ENCODE measurements at places on chromosomes 11 and 22. TPM values are rescaled to one million over a fixed set of nuclear protein-coding genes. Genes with fewer than 3 reads are reported as not detected.

GRCh38 chr22:41562461-41562860 lies 1.7 kb downstream of the CSDC2 start:
- no peak for DNase-seq

GRCh38 chr11:47185305-47186075 lies 744 bp downstream of the PACSIN3 start:
- peak; percentile 59 for DNase-seq

DNA sequence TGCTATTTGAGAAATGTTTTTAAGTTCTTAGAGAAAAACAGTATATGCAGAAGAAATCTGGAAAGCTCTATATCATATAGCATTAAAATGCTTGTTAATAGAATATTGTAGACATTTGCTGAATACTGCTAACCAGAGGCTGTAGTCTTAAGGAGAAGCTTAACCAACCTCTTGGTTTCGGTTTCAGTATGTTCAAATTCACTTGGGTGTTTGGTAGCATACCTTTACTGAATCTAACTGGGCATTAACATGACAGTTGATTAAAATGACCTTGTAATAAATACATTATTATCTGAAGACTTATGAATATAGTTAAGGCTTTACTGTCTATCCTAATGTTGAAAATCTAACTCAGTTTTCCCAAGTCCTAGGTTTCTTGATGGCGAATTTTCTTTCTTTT lies 5.4 kb downstream of the PCF11 start:
- no peak for DNase-seq

DNA sequence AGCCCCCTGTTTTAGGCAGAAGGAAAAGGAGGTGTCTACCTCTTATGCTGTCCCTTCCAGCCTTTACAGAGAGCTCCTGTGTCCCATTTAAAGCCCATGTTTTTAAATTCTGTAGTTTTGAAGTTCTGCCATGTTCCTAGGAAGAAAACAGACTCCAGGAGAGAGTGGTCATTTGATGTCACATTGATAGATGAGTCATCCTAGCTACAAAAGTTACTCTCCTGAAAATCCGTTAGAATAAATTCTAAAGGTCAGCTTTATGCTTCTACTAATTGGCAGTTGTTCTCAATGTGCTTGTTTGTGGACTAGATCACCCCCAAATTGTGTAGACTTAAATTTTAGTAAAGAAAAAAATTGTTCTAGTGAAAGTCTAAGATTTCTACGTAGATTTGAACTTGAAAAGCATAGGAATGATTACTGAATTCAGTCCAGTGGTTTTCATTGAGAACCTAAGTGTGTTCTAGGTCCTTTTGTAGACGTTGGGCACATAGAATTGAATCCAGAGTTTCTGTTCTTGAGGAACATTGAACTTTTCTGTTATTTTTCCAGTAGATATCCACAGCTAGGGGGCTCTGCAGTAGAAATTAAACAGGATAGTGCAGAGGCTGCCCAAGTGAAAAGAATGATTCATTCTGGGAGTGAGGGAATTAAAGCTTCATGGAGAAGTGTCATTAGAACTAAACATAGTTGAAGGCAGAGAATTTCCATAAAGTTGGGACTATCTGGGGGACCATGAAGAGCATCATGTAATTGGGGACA lies 140.6 kb upstream of the RASSF10 start:
- no peak for DNase-seq

GRCh38 chr11:3833449-3833848 lies 7.3 kb downstream of the RHOG start:
- no peak for DNase-seq

DNA sequence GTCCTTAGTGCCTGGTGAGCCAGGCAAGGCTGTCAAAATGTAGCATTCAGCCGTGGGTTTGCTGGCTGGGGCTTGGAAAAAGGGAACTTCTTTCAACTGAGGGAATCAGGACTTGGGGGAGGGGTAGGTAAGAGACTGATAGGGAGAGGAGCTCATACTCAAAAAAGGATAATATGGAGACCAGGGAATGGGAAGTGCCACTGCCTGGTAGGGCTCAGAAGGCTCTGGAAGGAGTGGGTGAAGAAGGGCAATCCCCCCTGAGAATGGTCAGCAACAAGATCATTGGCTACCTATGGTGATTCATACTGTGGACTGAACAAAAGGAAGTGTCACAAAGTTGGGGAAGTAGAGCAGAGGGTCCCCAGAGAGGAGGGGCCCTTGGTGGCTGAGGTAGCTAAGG lies 1.9 kb downstream of the CNGA4 start:
- DNase-seq = no peak

DNA sequence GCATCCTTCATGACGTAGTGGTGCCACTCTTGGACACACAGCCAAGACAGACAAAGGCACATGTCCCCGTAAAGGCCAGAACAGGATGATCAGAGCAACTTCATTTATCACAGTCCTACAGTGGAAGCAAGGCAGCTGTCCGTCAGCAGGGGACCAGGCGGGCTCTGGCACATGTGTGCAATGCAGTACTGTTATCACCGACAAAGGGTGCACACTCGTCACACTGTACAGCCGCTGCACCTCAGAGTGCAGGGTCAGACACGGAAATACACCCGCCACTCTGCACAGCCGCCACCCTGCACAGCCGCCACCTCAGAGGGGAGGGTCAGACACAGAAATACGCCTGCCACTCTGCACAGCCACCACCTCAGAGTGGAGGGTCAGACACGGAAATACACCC lies 13.4 kb upstream of the IL17REL start:
- no peak for DNase-seq

GRCh38 chr11:36155770-36156160 lies 133.5 kb downstream of the COMMD9 start:
- DNase-seq = no peak

- DNase-seq = no peak
Observed at GRCh38 chr11:128985880-128986279, 43.2 kb upstream of the TP53AIP1 start.

DNA sequence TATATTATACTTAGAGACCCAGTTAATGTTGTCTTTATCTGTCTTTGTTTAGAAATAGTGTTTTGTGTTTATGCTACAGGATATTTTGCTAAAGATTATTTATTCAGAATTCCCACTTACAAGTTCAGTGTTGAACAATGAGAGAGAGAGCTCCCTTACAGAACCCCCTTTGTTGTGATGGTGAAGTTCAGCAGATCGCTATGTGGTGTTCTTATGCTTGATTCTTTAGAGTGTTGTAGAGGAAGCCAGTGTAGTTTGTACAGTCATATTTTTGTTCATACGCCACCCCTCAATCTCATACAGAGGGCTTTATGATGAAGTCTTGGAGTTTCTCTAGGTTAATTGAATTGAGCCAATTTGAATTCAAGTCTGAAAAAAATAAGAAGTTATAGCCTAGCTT lies 150.2 kb downstream of the TMEM135 start:
- DNase-seq = no peak

DNA sequence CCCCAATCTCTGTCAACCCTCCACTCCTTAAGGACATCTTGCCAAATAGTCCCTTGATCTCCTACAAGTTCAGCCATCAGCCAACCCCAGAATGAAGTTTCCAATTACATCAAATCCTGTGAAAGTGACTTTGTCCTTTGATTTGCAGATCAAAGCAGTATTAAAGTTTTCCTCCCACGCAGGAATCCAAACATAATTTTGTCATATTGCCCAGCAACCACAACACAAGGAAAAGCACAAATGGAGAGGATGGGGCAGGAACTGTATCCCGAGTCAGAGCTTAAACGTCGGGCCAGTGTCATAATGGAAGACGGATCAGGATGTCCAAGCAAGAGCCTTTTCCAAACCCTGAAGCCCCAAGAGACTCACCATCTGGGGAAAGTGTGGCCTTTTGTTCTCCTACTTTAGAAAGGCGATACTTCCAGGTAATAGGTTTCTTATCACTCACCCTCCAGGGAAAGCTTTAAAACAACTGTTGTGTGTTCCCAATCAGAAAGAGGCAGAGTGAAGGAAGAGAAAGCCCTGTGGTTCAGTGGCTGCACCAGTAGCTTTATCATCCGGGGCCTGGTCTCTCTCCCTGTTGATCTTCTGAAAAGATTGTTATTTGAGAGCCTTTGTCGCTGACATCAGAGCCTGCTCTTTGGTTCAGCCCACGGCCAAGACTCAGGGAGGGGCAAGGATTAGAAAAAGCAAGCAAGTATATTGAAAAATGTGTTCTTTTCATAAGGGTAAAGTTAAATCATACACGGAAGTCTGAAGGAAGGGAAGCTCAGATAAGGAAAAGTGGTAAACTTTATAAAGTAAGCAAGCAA lies 41.7 kb downstream of the EXPH5 start:
- DNase-seq = no peak

GRCh38 chr11:44765026-44765595 lies 38.3 kb downstream of the TSPAN18 start:
- DNase-seq = no peak

GRCh38 chr11:82980292-82980691 lies 78.8 kb downstream of the DDIAS start:
- DNase-seq = no peak

DNA sequence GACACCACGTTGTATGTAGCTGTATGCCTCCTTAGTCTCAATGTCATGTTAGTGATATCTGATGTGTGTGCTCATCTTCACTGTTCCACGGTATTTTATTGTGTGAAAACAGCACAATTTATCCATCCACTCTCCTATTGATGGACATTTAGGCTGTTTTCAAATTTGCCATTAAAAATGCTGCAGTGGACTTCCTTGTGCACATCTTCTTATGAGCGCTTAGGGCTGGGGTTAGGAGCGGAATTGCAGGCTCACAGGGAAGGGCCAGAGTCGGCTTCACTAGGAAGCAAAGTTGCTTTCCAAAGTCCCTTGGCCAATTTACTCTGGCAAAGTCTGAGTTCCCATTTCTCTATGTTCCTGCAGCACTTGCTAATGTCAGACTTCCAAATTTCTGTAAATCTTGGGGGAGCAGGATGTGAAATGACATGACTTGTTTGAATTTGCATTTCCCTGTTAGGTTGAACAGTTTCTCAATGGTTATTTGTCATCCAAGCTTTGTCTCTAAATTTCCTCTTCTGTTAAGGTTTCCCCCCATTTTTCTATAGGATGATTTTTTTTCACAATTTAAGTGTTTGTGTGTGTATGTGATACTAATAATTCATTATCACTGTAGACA lies 75.4 kb downstream of the MYEOV start:
- DNase-seq = no peak

DNA sequence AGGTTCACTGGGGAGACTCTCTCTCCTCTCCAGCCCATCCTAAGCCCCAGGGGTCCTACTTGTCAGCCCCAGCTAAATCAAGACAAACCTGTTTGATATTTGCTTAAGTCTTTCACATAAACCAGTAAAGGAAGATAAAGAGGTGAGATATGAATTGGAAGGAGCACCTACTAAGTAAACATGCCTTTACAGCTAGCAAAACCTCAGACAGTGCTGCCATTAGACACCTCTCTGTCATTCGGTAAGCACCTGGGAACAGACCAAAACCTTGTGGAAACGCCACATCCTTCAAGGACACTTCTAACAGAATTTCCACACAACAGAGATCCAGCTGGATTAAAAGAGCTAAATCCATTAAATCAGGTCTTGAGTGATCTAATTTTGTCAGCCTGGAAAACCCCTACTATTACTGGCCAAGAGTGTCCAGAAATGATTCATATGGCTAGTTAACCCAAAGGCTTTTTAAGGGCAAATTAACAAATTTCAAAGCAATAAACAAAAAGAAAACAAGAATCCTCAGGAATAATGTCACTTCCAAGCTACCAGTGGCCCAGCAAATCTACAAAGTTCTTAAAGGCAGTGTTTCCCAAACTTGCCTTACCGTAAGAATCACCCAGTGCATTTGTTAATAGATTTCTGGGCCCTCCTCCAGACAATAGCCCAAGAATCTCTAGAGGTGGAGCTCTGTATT lies 2.4 kb downstream of the VPS37C start:
- no peak for DNase-seq

GRCh38 chr11:11948242-11948947 lies 60.0 kb downstream of the DKK3 start:
- no peak for DNase-seq

DNA sequence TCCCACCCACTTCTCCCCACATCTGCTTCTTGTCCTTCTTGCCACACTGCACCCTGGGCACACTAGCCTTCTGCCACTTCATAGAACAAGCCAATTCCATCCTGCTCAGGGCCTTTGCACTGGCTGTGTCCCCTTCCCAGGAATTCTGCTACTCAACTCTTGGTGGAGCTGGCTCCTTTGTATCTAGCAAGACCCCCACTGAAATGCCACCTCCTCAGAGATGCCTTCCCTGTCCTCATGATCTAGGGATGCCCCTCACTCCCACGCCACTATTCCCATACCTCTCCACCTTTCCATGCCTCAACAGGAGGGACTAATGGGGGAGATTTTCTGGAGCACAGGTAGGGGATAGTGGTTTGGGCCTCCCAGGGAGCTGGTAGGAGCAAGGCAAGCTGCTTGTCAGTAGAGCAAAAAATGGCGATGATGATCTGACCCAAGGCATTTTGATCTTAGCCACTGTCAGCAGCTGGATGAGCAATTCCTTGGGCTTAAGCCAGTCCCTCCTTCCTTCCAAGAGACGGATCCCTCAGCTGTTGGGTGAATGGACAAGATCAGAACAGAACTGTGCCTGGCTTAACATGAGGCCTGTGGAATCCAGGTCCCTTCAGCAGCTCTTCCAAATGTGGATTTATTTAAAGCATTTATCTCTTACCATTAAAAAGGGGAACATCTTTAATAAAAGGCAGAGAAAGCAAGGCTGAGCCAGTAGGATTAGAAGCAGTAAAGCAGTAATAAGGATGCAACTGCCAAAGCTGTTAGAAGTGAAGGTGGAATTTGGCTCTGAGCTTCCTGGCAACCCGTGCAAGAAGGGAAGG lies 4.0 kb upstream of the PRDM11 start:
- DNase-seq = no peak

FAM227A gene
- 0.77 TPM for polyA plus RNA-seq

MS4A7 gene
- polyA plus RNA-seq = 2.2 TPM

MFRP gene
- not detected for polyA plus RNA-seq

SMIM35 gene
- polyA plus RNA-seq = not detected

TTC28 gene
- 2.2 TPM for polyA plus RNA-seq

TH gene
- polyA plus RNA-seq = 0.49 TPM

MLC1 gene
- polyA plus RNA-seq = 0.04 TPM

OR52N4 gene
- polyA plus RNA-seq = not detected

ZNF280B gene
- 0.85 TPM for polyA plus RNA-seq

MS4A12 gene
- polyA plus RNA-seq = not detected

MRGPRX4 gene
- polyA plus RNA-seq = not detected

FXYD2 gene
- 2,509 TPM for polyA plus RNA-seq

LRRC4C gene
- polyA plus RNA-seq = 0.26 TPM

Measured in pancreas (tissue), 10 donors.